ENCODE measurements at places on chromosomes 6 and 20.

GRCh38 chr20:62523473-62524203 lies 47.8 kb upstream of the GATA5 start:
- peak; percentile 43 for DNase-seq

GRCh38 chr20:14223806-14224205 lies 113.6 kb downstream of the FLRT3 start:
- no peak for DNase-seq

- no peak for DNase-seq
These were observed 184.0 kb downstream of the GPX5 start for GRCh38 chr6:28709478-28710349.

DNA sequence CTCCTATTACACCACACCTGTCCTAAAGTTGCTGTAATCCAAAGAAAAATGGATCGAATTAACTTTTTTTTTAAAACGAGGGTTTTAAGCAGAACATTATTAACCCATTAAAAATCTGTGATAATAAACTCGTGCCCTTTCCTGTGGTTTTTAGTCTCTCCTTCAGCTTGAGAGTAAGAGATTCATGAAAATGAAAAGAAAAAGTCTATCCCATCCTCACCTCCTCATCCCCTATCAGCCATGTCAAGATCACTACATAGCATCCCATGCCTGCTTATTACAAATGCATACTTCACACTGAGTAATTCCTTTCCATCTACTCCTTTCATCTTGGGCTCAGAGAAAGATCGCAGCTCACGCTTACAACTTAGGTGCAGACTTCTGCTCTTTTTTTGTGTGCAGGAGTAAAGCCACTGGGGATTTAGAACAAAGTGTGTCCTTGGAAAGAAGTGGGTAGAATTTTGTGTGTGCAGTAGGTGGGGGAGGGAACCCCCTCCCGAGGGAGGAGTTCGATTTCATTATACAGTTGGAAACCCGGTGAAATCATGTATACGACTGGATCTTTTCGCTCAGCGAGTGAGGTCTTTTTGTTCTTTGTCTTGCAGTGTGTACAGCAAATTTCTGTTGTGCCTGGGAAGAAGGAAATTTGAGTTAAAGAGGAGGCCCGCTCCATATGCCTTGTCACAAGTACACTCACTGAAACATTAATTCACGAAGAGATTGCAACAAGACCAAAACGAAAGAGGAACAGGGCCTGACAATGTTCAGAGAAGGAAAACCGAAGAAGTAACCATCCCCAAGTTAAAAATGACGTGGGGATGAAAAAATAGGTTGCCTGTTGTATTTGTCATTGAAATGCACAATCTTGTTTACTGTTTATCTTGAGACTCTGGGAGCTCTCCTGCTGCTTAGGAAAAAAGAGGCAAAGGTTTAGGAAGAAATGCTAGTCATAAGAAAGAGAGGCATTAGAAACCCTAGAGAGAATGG lies 146.5 kb upstream of the ZNF217 start:
- no peak for DNase-seq

- DNase-seq: no peak
These were observed 2.5 kb downstream of the RTEL1 start for GRCh38 chr20:63660622-63661021.

DNA sequence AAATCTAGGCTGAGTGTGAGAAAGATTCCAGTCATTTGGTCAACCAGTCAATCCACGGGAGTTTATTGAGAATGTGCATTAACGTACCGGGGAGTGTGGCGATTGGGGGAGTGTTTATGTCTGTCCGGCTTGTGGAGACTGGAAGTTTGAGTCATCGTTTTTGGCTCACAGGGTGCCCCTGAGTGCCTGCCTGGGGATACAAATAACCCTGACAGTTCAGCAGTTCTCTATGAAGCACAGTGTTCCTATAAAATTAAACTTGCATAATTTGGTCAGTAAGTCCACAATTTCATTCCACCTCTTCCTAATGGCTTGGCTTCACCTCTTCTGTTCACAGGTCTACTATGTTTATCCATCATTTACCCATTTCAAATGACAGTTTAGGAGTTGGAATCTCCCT lies 72.6 kb upstream of the PLEKHG1 start:
- no peak for DNase-seq

DNA sequence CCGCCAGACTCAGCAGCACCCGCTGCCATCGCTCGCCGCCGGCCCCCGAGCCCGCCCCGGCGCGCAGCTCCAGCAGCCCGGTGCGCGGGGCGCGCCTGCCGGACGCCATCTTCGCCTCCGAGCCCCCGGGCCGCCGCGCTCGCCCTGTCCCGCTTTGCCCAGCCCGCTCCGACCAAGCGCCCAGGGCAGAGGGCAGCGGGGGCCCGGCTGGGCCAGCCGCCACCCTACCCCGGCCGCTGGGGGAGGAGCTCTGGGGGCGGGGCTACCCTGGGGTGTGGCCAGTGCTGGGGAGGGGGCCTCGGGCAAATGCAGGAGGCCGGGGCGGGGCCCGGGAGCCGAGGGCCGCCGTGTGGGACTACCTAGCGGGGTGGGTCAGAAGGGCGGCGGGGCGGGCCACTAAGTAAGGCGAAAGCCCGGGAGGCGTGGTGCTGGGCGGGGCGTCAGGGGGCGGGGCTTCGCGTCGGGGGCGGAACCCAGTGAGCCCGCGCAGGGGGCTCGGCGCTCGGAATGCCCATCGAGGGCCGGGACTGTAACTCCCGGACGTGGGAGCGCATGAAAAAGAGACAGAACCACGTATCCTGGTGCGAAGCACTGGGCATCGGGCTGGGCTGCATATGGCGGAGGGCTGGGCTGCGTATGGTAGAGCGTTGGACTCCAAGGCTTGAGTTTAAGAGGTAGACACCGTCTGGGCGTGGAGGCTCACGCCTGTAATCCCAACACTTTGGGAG lies at the start of gene SNTA1:
SNTA1 (minus strand) TSS at position 252 of the 728 bp plus-strand sequence; CDS start at position 109, 143 bp downstream.
- DNase-seq: peak; percentile 84

DNA sequence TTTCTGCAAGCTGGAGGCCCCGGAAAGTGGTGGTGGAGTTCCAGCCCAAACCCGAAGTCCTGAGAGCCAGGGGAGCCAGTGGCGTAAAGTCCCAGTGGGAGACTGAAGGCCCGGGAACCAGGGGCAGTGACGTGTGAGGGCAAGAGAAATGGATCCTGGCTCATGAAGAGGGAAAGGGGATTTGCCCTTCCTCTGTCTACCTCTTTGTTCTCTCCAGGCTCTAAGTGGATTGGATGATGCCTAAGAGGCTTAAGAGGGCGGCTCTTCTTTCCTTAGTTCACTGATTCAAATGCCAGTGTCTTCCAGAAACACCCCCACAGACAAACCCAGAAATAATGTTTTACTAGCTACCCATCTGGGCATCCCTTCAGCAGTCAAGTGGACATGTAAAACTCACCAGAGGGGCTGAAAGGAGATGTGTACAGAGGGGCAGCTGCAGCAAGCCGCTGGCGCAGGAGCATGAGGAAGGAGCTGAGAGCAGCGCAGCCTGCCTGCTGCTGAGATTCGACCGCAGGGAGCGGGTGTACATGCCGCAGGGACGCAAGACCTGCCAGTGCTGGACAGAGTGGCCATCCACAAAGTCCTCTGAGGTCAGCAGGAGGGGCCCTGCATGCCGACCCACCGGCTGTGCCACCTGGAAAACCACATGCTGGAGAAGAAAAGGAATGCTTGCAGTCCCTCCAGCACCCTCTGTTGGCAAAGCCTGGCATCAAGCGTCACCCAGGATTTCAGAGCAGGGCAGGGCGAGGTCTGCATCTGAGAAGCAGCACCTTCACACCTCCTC lies 29.5 kb downstream of the CDYL start:
- DNase-seq: peak; percentile 3

- DNase-seq: no peak
These were observed 35.1 kb downstream of the NT5E start for GRCh38 chr6:85484948-85485347.

DNA sequence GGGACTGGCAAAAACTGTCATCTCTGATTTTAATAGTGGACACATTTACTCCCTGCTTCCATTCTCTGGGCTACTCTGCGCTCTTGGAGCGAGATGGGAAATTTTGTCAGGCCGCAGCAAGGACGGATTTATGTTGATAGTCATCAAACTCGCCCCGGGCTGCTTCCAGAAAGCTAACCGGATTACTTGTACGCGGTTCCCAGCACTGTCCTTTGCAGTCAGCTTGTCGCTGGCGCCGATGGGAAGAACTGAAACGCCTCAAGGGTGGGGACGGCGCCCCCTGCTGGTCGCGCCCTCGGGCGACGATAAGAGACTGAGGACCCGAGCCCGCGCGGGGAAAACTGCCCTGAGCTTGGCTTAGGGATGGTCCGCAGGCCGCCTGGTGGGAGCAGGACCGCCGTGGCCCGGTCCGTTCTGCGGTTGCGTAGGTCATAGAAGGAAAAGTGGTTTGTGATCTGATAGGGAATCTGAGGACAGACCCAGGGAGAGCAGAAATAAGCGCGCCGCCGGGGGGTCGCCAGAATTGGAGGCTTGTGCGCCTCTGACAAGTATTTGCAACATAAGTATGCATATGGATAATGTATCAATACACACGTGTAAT lies 984 bp upstream of the ABT1 start:
- peak; percentile 72 for DNase-seq

DNA sequence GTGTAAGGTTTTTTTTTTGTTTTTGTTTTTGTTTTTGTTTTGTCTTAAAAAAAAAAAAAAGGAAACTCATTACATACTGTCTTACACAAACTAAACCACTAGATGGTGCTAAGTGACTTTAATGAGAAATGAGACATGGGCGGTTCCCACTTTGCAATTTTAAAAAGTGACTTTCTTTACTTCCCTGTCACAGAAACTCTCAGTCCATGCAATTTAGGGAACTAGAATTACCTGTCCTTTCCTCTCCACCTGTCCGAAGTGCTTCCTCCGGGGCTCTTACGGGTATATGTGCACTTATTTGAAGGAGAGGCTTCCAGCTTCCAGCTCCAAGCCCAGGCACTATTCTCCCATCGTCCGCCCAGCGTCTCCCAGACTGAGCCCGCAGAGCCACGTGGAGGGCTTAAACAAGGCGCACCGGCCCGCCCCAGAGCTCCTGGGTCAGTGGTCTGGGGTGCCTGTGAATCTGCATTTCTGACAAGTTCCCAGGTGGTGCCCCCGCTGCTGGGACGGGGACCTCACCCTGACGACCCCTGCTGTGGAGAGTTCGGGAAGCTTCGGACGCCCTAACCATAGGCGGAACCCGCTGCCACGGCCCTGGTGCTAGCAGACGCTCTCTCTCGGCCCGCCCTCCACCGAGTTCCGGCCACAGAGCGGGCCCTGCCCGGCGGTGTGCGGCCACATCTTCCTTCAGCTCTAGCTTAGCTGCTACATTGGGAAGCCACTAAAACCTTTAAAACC lies 26.1 kb downstream of the BFSP1 start:
- no peak for DNase-seq

DNA sequence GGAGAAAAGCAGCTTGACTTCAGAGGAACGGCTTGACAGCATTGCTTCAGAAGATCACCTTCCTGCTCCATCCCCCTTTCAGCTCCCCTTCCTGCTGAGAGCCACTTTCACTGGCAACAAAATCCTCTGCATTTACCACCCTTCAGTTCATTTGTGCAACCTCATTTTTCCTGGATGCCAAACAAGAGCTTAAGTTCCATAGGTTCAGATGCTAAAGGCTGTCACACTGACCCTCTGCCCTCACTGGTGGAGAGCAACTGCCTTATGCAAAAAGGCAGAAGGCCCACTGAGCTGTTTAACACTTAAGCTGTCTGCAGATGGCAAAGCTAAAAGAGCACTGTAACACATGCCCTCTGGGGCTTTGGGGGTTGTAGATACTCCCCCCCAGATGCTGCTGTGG lies 131.2 kb upstream of the SPACA1 start:
- no peak for DNase-seq

DNA sequence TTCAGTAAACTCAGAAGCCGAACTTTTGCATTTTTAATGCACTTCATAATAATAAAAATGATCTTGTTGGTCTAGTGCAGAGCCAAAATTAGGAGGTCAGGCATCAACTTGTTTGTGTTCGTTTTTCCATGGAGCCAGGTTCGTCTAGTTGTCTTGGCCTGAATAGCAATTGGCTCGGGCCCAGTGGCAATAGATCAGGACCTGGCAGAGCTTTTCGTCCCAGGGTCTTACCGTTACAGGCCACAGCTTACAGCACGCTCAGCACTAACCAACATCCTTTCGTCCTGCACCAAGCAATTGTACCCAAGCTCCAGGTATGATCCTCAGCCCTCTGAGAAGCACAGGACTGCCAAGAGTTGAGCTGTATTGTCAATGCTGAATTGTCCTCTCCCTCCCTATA lies 240.5 kb upstream of the PLN start:
- DNase-seq: no peak

- DNase-seq: no peak
These were observed 310.3 kb downstream of the CLVS2 start for GRCh38 chr6:123306334-123306733.

DNA sequence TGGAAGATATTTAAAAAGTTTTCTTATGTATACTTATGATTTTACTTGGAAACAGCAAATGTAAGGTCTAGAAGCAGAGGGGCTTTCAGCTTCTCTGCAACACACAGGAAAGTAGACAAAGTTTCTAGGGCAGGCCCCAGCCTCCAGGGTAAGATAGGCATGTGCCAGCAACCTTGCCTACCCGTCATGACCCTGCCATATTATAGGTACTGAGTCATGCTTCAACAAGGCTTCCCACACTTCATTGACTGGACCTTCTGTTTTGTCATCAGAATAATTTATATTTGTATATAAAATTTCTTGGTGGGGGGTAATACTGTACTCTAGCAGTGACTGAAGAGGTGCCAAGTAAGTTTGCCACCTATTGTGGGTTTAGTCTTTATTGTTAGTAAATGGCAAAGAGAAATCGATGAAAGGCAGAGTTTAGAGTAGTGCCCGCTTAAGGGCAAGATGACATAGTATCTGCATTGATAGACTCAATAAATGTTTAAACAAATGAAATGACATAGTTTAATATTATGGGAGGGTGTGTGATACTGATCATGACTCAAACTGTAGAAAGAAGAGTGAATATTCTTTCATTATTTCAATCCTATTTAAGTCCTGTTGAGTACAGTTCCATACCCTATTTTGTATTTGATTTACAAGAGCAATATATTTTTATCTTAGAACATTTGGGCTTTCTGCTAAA lies 95.6 kb downstream of the JARID2 start:
- DNase-seq: no peak

DNA sequence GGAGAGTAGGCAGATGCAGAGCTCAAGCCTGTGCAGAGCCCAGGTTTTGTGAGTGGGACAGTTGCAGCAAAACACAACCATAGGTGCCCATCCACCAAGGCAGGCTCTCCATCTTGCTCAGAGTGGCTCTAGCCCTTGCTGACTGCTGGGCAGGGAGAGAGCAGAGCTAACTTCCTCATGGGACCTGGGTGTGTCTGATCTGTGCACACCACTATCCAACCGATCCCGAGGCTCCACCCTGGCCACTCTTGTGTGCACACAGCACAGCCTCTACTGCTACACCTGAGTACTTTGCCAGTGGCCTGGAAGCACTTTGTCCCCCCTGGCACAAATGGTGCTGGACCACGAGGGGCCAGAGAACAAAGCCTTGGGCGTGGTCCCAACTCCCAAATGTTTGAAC lies 7.9 kb upstream of the DEFB125 start:
- no peak for DNase-seq

DNA sequence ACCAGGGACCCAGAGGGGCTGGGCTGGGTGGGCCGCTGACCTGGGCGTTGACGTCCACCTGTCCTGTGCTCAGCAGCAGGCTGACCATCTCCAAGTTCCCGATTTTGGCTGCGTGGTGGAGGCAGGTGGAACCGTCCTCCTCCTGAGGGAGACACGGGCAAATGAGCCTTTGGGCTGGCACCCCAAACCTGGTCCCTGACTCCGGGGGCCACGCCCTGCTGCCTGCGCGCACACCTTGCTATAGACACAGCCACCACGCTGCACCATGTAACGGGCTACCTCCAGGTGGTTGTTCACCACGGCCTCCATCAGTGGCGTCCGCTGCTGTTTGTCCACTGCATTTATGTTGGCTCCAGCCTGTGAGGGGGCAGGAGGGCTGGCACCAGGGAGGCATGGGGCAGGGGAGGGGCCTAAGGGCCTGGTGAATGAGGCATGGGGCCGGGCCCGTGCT lies 7.8 kb upstream of the SLC44A4 start:
- no peak for DNase-seq
